ENCODE measurements at places on chromosomes 1 and 21. TPM values are rescaled to one million over a fixed set of nuclear protein-coding genes. Genes with fewer than 3 reads are reported as not detected.

Gene GLUL
- total RNA-seq = 384 TPM

Gene S100A11
- total RNA-seq = 64.5 TPM

Gene TRIM62
- 1.9 TPM for total RNA-seq

Gene OR2L3
- not detected for total RNA-seq

Gene EXO1
- total RNA-seq = 0.62 TPM

Gene PSEN2
- total RNA-seq = 19.8 TPM

Gene MYCL
- 1.2 TPM for total RNA-seq

Gene OR6K3
- not detected for total RNA-seq

Gene RAB29
- 15.0 TPM for total RNA-seq

Gene SPRR3
- not detected for total RNA-seq

Gene SLC5A9
- total RNA-seq = 0.13 TPM

Gene IFNLR1
- total RNA-seq = 2.8 TPM

Gene KIF17
- 5.2 TPM for total RNA-seq

Gene OR10K2
- total RNA-seq = not detected

Gene AADACL3
- not detected for total RNA-seq

Gene LENEP
- not detected for total RNA-seq

Gene BEST4
- not detected for total RNA-seq

Gene RXFP4
- not detected for total RNA-seq

Gene ST6GALNAC5
- 0.46 TPM for total RNA-seq

Gene KRTAP7-1
- total RNA-seq = not detected

Gene NFIA
- 89.5 TPM for total RNA-seq

Gene NR5A2
- 1.7 TPM for total RNA-seq

Gene MAP1LC3C
- total RNA-seq = 0.24 TPM

Gene COL16A1
- total RNA-seq = 10.9 TPM

Gene DHRS3
- total RNA-seq = 84.7 TPM

Gene FOXO6
- 3.6 TPM for total RNA-seq

Gene CA14
- 14.0 TPM for total RNA-seq

Gene SPRR2A
- total RNA-seq = not detected

Gene ACTA1
- total RNA-seq = 577 TPM

Gene TMEM269
- not detected for total RNA-seq

Gene RGS21
- total RNA-seq = not detected

Gene MANEAL
- 0.91 TPM for total RNA-seq

Gene TFF3
- total RNA-seq = 1.00 TPM

Gene HES4
- total RNA-seq = 27.4 TPM

Gene DNAJC8
- total RNA-seq = 54.9 TPM

Gene FLG2
- total RNA-seq = not detected

Gene TMEM82
- total RNA-seq = not detected

Gene B3GALT5
- 0.03 TPM for total RNA-seq

Gene MATN1
- total RNA-seq = not detected

Gene SIK1
- 7.7 TPM for total RNA-seq

Gene RIMS3
- 0.81 TPM for total RNA-seq

Gene NMNAT2
- 2.1 TPM for total RNA-seq

Gene TFF2
- total RNA-seq = not detected

Gene RYR2
- total RNA-seq = 744 TPM

Gene DAB1
- total RNA-seq = 3.8 TPM

Gene PAPPA2
- total RNA-seq = 0.32 TPM

Gene BGLAP
- total RNA-seq = 0.83 TPM

Gene CFHR1
- not detected for total RNA-seq

Gene NEK2
- not detected for total RNA-seq

Gene UBL4B
- total RNA-seq = not detected

Gene RXRG
- total RNA-seq = 3.3 TPM

Gene CRYBG2
- total RNA-seq = not detected

Gene GNAT2
- total RNA-seq = not detected

Gene FAM151A
- total RNA-seq = 2.1 TPM

Gene DENND2C
- 2.6 TPM for total RNA-seq

Gene GPR25
- not detected for total RNA-seq

Gene AHDC1
- total RNA-seq = 47.4 TPM

Gene CFAP74
- total RNA-seq = not detected
